Left cardiac atrium (tissue), 4 donors: ENCODE measurements at places on chromosomes 3 and 15.

DNA sequence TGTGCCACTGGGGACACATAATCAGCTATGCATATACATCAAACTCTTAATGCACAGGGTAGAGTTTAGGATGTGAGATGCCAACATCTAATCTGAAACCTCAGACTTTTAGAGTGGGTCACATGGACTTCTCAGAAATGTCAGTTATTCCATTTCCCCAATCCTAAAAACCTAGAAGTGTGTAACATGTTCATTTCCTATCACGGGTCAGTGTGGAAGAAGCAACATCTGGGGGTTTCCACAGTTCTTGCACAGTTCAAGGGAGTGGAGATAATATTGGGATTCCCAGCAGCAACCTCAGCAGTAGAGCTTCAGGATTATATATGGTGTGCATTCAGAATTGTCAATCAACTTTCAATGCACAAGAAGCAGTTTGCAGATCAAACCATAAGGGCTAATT, 44.4 kb upstream of the SPRED1 start:
- no peak for DNase-seq

GRCh38 chr15:41886741-41887140, 7.1 kb downstream of the SPTBN5 start:
- DNase-seq: no peak

DNA sequence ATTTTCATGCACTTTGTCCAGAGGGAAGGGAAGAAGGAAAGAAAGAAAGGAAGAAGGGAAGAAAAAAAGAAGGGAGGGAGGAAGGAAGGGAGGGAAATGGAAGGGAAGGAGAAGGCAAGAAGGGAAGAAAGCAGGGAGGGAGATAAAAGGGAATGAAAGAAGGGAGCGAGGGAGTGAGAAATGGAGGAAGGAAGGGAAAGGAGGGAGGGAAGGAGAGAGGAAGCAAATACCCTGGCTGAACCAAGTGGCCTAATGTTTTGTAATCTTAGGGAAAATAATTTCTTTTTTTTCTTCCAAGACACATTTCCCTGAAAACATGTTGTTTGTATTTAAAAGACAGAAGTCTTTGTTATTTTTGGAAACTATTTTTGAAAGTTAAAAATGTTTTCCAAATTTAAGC, 35.9 kb downstream of the DTWD1 start:
- DNase-seq: no peak

GRCh38 chr3:147371140-147371539, 35.2 kb downstream of the ZIC4 start:
- no peak for DNase-seq

- no peak for DNase-seq
Measured at GRCh38 chr3:45055411-45056143, 29.5 kb downstream of the CLEC3B start.

DNA sequence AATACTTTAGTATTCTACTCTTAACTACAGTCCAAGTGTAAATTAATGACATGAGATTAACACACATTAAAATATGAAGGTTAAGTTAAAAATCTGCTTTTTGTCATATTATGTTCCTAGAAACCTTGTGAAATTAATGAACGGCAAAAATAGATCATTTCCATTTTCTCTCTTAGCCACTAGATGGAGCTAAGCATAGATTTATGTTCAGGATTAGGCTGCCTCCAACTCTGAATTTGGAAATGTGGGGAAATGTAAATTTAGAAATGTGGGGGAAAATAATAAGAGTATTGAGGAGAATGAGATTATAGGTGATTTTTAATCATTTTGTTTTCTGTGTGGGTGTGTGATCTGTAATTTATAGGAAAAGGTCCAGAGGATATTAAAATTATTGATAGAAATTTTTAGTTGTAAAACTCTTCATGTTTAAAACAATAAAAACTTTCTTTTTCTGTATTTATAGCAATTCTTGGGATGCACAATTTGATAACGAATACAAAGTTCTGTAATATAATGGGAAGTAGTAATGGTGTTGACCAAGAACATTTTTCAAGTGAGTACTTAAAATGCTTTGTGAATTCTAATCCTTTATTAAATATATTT, 59.2 kb downstream of the TMOD3 start:
- DNase-seq: no peak

DNA sequence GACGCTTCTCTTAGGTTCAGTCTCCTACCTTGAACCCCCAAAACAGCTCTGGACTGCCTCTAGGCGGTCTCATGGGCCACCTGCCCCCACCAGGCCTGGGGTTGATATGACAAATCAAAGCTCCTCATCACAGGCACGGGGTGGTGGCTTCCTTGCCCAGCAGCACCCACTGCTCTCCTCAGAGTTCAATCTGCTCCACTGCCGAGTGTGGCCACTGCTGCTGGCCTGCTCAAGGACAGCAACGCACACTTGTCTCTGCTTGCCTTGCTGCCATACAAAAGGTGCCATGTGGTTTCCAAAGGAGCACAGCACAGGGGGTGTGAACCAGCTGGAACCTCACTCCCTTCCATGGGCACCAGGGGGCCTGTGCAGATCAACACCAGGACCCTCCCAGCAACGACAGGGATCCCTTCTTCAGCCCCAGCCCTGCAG, 10.2 kb downstream of the KBTBD13 start:
- no peak for DNase-seq

DNA sequence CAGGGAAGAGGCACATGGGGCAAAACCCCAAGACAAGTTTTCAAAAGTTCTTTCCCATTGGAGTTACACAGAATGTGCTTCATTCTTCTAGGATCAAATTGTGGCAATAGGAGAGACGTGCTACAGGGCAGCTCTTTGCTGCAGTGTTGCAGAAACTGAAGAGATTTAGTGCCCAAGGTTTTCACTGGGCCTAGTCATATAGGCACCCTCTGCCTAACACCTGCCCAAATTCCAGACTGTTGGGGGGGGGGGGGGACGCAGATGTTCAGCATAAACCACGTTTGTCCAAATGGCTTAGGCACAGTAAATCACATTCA, 346.8 kb upstream of the ZNF717 start:
- no peak for DNase-seq
